Dorsolateral prefrontal cortex (tissue), 122 donors: ENCODE measurements at places on chromosomes 7 and 10.

- DNase-seq = no peak
Measured at GRCh38 chr10:113104047-113104446, 154.0 kb downstream of the TCF7L2 start.

- DNase-seq = no peak
Measured at GRCh38 chr7:16320099-16320660, 101.2 kb downstream of the CRPPA start.

DNA sequence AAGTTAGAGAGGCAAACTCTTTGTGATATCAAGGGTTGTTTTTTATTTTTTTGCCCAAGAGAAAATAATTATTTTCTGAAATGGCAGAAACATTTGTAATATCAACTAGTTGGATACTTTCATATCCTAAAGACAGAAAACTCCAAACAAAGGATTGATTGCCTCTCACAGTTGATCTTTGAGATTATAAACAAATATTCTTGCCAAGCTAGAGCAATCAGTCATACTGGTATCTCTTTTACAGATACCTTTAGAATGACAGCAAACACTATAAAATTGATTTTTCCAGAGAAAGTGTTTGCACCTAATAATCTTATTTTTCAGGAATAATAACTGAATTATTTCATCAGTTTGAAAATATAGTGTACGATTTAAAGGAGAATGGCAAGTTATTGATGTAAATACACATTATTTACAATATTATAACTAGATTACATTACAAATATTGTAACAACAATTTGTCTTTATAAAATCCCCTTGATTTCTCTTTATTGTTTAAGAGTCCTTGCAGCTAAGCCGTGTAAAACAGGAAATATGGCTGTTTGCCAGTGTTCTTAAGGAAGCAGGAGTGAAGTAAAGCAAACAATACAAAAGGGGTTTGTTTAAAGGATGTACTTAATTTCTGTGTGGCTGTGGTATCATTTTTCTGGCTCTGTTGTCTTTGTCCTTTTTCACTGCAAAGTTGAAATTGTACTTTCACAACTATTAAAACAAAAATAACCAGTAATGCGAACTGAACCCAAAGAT, 58.4 kb downstream of the MAPK8 start:
- no peak for DNase-seq

DNA sequence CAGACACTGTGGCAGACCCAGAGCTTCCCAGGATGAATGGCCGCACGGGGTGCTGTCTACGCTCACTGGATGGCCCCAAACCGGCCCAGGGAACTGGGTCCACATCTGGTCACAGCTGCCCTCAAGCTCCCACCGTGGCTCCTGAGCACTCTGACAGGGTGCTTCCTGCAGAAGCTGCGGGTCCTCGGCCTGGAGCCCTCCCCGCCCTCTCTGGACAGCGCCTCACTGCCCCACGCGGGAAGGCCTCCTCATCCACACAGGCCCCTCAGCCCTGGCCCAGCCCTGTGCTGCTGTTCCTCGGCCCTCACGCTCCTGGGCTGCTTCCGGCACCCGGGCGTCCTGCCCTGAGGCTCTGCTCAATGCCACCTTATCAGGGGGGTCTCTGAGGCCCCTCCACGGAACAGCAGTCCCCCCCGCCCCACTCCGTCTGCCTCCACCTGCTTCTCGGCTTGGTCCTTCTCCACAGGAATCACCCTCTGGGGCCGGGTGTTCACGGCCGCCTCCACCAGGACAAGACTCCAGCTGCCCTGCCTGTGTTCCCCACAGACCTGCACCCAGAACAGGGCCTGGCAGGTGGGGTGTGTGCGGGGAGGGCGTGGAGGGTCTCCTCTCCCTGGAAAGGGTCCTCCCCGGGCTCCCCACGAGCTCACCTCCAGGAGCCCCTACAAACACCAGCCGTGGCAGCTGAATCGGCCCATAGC, 75.4 kb upstream of the PDGFA start:
- DNase-seq = no peak

GRCh38 chr7:43658718-43659548, 70.4 kb downstream of the COA1 start:
- DNase-seq = no peak

DNA sequence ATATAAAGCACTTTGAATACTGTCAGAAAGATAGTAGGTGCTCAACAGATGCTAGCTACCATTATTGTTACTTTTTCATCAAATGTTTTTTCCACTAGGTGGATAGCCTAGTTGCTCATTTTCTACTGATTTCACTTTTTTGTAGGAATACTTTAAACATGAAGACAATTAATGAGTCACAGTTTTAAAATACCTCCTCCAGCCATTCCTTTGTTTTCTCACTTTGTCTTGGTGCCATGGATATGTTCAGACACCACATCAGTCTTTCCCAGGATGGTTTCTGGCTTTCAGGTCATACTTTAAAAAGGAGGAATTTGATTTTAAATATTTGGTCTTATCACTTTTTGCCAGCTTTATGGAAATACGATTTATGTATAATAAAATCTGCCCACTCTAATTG, 147.1 kb upstream of the MGMT start:
- no peak for DNase-seq

DNA sequence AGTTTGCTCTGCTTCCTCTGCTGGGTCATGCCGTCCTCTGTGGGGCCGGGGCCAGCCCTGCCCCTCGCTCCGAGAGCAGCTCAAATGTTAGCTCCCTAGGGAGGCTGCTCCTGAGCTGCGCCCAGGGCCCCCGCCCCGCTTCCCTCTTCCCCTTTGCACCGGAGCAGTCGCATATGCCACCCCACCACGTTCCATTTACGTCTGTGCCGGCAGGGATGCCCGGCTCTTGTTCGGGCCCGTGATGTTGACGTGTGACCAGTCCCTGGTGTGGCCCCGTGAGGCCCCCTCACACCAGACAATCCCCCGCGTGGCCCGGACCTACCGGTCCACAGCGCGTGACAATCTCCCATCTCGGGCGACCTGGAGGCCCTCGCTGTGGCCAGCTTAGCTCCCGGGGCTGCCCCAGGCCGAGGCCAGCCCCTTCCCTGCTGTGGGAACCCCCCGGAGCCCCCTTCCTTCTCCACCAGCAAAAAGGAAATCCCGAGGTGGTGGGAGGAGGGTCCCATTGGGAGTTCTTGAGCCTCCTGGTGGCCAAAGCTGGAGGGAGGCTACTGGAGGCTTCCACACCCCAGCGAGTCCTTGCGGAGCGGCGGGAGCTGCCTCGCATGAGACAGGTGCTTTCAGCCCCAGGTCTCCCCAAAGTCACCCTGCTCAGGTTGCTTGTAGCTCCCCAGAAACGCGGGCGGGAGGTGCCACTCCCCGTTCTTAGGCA, 15.2 kb downstream of the FAM20C start:
- no peak for DNase-seq

DNA sequence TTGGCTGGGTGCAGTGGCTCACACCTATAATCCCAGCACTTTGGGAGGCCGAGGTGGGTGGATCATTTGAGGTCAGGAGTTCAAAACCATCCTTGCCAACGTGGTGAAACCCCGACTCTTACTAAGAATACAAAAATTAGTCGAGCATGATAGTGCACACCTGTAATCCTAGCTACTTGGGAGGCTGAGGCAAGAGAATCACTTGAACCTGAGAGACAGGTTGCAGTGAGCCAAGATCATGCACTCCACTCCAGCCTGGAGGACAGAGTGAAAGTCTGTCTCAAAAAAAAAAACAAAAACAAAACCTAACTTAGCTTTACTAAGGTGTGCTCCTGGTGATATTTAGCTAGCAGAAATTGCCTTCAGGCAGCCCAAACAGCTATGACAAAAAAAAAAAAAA, 24.3 kb upstream of the VDAC2 start:
- DNase-seq = no peak

GRCh38 chr10:4834898-4835405, 8.9 kb downstream of the AKR1E2 start:
- no peak for DNase-seq
